ENCODE measurements at places on chromosomes 5 and 9. TPM values are rescaled to one million over a fixed set of nuclear protein-coding genes. Genes with fewer than 3 reads are reported as not detected.

Gene FAM78A
- 76.8 TPM for total RNA-seq

Gene CENPK
- total RNA-seq: 94.6 TPM

Gene SLC34A3
- not detected for total RNA-seq

Gene IZUMO3
- not detected for total RNA-seq

Gene PCDH1
- not detected for total RNA-seq

Gene DMRT3
- not detected for total RNA-seq

Gene PDZD2
- not detected for total RNA-seq

Gene MARCOL
- total RNA-seq: not detected

Gene OR2V1
- not detected for total RNA-seq

Gene RASEF
- not detected for total RNA-seq

Gene ENHO
- total RNA-seq: not detected
